ENCODE measurements at places on chromosomes 12 and 14.

DNA sequence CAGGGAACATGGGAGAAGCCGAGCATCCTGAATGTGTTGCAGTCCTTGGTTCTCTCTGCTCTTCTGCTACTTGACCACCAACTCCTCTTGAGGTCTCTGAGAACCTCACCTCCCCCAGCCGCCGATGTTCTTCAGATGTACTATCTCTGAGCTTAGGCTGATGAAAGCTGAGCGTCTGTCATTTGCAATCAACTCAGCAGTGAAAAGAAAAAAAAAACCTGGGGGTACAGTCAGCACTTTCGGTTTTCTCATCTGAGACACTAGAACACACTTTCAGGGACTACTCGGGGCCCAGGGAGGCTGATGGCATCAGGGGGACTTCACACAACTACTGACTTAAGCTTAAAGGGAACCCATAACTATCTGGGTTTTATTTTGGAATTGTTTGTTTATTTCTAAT lies 9.6 kb upstream of the FLVCR2 start:
- DNase-seq, result no peak

DNA sequence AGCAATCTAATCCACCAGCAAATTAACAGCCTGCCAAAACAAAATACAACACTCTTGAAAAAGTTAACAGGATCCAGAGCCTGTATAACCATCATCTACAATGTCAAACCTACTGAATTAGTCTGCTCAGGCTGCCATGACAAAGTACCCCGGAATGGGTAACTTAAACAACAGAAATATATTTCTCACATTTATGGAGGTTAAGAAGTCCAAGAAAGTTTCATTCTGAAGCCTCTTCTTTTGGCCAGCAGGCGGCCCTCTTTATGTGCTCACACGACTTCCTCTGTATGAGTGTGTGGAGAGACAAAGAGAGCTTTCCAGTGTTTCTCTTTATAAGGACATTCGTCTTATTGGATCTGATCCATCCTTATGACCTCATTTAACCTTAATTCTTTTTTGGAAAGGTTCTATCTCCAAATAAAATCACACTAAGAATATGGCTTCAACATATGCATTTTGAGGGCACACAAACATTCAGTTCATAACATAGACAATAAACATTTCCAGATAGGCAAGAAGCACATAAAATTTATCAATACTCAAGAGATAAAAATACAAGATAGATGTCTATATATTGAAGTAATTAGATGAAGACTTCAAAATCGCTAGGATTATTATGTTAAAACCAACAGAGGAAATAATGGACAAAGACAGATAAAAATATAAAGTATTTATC lies 5.9 kb upstream of the RERG start:
- DNase-seq, result no peak

- no peak for DNase-seq
Measured at GRCh38 chr12:87231818-87232217, 797.4 kb downstream of the C12orf50 start.

DNA sequence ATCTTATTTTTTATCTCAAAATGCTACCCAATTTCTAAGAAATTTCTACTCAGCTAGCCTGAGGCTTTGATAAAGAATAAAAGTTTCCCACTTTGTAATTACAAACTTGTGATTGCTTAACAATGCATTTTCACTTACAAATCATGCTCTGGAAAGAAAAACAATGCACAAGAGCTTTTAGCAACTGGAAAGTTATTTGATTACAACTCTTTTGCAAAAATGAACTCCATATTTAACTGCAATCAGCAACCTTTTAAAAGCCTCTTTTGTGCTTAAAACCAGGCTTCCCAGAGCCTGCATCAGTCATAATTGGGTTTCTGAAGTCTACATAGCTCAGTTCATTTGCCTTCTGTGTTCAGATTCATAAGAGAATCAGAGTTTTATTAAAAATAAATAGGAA lies 395.2 kb downstream of the PAWR start:
- no peak for DNase-seq

GRCh38 chr14:88426271-88426670 lies 40.8 kb downstream of the SPATA7 start:
- no peak for DNase-seq

DNA sequence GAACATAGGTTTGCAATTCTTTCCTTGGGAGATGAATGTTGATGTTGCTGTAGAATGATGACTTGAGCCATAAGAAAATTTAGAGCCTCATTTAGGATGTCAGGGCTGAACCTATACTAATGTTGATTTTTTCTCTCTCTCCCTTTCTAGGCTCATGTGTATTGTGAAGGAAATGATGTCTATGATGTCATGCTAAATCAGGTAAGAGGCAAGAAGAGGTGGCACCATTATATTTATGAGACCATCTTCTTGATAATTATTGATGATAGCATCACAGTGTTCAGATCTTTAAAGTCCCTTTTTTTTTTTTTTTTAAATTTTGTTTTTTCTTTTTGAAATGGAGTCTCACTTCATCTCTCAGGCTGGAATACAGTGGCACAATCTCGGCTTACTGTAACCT lies 3.3 kb downstream of the PARP2 start:
- no peak for DNase-seq

- DNase-seq, result no peak
Measured at GRCh38 chr12:51851413-51852124, 3.1 kb upstream of the FIGNL2 start.

DNA sequence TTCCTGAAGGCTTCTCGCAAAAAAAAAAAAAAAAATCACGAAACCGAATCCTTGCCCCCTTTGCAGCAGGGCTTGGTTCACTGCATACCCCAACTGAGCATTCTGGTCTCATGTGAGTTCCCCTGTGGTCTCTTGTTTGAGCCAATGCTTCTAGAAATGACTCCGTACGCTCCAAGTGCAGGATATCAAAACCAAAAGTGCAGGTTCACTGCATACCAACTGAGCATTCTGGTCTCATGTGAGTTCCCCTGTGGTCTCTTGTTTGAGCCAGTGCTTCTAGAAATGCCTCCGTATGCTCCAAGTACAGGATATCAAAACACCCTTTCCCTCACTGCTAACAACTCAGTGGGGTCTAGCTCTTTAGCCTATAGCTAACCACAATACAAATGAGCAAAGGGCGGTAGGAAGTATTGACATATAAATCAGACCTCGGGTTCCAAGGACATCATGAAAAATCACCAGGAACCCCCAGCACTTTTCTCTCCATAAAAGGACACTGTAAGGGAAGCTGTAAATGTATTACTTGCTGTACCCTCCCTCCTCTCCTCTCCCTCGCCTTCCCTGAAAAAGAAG lies 206.3 kb upstream of the NOS1 start:
- no peak for DNase-seq

Measured in esophagus squamous epithelium (tissue), 5 donors.